ENCODE measurements at places on chromosomes 12 and 14.

DNA sequence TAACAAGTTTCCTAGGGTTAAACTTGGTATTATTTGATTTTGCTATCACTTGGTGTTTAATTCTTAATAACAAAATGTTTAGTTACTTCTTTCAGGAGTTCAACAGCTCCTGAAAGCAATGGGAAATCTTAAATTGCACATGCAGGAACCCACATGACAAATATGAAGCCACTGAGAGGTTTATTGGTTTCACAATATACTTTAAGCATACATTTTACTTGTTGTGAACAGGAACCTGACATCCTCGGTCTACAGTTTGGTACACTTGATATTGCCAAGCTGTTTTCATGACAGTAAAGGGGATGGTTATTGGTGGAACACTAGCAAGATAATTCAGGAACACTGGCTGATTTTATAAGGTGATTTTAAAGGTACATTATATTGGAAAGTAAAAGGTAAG is 46.2 kb downstream of the SLC38A1 start:
- no peak for DNase-seq

GRCh38 chr12:110498984-110499706 is 2.8 kb downstream of the VPS29 start:
- DNase-seq, result no peak

DNA sequence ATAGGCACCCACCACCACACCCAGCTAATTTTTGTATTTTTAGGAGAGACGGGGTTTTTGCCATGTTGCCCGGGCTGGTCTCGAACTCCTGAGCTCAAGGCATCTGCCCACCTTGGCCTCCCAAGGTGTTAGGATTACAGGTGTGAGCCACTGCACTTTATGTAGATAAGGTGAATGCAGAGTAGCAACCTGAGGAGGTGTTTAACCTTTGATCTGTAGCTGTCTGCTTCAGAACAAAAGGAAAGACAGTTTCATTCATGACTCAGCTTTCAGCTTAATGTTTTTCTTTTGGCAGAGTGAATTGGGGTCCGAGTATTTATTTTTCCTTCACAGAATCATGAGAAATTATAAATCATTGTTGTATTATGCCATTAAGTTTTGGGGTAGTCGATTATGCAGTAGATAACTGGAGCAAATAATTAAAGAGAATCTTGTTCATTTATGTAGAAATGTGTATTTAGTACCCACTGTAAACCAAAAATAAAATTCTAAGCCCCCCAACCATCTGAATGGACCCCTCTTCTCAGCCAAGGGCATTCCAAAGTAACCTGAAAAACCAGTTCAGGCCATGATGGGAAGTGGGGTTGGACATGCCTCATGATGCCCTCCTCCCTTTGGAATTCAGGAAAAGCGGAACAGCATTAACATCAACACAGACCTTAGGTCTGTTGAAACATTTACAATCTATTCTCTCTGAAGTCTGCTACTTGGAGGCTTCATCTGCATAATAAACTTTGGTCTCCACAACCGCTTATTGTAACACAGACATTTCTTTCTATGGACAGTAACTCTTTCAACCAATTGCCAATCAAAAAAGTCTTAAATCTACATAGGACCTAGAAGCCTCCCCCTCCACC is 10.7 kb upstream of the STX2 start:
- no peak for DNase-seq

- no peak for DNase-seq
Measured at GRCh38 chr12:29030006-29030405, 119.1 kb upstream of the FAR2 start.

DNA sequence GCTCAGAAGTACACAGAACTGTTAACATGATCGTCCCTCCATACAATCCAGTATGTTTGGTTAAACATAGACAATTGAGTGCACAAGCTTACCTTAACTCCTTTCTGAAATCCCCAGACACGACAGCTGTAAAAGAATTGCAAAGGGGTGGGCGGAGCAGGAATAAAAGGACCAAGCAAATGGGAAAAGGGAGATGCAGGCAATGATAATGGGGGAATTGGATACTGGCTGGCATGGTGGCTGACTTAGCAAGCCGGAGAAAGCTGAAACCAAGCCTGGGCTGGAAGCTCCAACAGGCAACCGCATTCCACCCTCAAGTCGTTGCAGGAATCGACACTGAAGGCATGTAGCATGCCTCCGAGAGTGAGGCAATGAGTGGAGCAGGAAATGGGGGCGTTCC is 96.8 kb upstream of the TMEM132C start:
- DNase-seq, result no peak

DNA sequence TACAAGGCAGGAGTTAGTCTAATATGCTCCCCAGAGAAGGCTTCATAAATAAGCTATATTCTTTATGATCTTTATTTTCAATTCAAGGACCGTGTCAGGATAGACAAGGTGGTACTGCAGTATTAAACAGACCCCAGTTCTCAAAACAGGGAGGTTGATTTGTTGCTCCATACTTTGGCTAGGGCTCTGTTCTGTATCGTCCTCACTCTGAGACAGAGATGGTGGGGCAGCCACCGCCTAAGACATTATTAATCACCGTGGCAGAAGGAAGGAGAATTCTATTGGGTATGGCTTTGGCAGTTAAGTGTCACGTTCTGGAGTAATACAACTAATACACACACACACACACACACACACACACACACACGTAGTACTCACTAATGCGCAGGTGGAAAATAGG is 117.0 kb upstream of the SLCO1C1 start:
- no peak for DNase-seq

DNA sequence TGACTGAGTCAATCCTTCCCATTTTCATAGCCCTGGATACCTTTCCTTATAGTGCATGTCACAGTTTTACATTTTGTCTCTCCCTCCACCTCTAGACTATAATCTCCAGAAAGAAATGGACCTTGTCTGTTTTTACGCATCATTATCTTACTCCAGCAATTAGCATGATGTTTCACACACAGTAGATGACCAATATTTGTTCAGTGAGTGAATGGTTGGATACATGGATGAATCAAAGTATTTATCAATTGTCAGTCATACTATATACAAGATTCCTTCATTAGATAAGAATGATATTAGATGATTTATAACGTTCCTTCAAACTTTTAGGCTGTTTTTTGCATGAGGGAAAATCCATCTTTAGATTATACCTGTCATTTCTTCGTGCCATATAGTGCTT is 61.1 kb downstream of the PTHLH start:
- DNase-seq, result no peak

- DNase-seq, result peak; percentile 91
Measured at GRCh38 chr14:75147423-75148071, 20.7 kb upstream of the NEK9 start.

- DNase-seq, result peak; percentile 84
Measured at GRCh38 chr14:102235275-102235897, 69.6 kb downstream of the MOK start.

DNA sequence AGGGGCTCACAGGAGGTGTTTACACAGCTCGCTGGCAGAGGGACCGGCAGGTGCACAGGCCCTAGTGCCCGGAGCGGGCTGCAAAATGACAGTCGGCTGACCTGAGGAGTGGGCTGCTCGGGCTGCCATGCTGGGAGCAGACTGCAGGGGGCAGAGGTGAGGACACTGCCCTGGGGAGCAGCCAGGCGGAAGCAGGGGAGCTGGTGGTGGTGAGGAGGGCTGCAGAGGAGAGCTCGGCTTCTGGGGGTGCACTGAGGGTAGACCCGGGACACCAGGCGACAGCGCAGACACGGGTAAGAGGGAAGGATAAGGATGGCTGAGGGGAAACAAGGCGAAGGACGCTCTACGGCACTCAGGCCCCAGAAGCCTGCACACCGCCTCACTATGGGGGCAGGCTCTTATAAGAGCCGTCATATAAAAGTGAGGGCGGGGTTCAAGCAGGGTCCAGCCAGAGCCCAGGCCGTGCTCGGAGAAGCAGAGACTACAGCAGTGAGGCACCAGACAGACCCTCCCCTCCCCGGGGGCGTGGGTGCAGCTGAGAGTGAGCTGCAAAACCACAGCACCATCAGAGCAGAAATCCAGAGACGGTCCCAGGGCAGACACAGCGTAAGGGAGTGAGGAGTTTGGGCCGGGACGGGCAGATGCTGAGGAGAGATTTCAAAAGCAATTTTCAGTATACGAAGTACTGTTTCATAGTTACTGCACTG is 62.5 kb downstream of the CCDC88C start:
- DNase-seq, result no peak

DNA sequence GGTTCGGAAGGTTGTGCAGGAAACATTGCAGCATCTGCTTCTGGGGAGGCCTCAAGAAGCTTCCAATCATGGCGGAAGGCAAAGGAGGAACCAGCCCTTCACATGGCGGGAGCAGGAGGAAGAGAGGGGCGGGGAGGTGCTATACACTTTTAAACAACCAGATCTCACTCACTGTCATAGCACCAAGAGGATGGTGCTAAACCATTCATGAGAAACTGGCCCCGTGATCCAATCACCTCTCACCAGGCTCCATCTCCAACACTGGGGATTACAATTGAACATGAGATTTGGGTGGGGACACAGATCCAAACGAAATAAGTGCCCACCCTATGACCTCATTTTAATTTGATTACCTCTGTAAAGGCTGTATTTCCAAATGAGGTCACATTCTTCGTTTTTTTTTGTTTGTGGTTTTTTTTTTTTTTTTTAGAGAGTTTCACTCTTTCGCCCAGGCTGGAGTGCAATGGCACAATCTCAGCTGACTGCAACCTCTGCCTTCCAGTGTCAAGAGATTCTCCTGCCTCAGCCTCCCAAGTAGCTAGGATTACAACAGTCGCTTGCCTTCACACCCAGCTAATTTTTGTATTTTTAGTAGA is 11.4 kb upstream of the ORAI1 start:
- no peak for DNase-seq

DNA sequence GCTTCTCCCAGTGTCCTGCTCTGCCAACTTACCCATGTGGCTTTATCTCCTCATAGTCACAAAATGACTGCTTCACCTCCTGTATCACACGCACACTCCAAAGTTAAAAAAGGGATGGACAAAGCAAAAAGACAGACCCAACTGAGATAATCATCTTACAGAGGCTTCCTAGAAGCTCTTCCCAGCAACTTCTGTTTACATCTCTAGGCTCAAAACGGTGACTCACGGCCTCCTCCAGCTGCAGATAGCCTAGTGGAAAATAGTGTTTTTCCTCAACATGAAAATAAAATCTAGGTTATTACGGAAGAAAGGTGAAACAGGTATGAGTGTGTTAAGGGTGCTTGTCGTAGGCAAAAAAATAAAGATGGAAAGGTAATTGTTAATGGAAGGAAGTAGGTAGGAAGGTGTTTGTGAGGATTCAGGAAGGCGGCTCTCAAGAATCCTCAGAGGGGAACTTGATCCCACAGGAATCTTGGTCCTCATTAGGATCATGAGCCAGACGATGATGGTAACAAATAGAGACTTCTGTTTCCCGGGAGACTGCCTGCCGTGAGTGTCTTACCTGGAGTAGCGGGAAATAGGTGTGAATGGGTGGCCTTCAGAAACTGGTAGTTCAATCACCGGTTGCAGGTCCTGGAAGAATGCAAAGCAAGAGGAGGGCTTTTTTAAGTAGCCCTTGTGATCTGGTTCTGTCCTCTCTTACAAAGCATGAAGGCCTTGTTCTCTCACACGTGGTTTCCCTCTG is 487.5 kb upstream of the TMEM132C start:
- DNase-seq, result no peak

DNA sequence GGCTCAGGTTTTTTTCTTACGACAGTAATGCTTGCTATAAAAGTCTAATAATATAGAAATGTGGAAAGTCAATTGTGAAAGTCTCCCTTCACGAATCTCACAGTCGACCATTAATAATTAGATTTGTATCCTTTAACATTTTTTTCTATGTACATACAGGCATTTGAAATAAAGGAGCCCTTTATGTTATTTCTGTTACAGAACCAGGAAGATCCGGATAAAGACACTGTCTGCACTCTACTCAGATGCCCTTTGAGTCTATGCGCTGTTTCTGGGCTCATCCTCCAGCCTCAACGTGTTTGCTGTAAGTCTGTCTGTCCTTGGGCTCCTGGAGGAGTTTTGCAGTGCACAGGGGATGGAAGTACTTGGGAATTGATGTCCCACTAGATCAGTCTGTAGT is 212.2 kb upstream of the ATP2B1 start:
- DNase-seq, result no peak

DNA sequence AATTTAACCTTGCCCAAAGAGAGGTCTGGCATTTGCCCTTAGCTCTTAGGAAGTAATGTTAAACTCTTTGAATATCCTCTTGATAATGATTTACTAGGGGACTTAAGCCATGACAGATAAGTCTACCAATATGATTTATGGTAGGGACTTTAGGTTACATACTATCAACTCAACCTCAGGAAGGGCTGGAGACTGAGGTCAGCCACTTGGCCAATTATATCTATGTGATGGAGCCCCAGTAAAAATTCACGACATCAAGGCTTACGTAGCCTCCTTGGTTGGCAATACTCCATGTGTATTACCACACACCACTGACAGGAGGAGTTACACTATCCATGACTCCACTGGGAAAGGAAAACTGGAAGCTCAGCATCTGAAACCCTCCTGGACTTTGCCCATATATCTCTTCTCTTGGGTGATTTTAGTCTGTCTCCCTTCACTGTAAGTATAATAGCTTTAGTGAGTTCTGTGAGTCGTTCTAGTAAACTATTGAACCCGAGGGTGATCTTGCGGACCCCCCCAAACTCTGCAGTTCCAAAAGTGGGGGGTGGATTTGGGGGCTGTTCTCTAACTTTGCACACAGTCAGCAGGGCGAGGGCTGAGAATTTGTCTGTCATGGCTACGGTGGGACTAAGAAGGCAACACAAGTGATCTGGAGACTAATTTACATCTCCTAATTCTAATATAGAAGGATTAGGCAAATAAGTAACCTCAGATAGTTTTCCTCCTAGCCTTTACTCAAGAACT is 62.3 kb downstream of the R3HDM2 start:
- DNase-seq, result no peak

DNA sequence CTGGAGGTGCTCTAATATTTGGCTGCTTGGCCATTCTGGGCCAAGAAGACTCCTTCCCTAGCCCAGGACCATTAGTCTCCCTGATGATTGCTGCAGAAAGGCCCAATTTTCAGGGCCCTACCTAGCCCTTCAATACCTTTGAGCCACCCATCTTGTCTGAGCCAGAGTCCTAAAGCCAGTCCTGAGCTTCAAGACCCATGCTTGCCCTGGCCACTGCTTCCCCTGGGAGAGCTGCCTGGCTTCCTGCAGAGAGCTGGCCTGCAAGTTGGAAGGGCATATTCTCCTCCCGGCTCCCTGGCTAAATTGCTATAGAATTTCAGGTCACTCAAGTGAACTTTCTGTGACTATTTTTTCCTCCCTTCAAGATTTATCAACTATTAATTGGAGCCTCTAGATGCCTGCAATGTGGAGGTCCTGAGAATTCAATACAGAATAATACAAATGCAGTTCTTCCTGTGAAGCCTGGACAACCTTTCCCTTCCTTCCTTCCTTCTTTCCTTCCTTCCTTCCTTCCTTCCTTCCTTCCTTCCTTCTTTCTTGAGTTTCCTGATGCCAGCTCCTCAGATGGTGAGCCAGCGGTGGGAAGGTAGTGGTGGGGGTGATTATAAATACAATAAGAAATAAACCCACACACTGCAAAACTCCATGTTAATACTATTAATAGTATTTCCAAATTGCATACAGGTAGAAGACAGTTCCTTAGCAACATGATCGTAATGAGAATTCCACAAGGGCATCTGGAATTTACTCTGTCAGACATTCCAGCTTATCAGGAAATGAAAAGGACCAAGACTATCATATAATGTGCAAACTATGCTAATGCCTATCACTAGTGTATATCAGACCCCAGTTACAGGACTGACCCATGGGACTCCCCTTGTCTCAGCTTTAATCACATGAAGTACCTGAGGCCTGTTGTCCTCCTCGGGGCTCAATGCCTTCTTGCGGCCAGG is 108.1 kb downstream of the ZFP36L1 start:
- DNase-seq, result no peak
